Stimulated activated CD8-positive, alpha-beta memory T cell treated with anti-CD3 and anti-CD28 coated beads, Interleukin-15, amount 100 ng/mL, for 48 hours (primary cell): ENCODE measurements at places on chromosomes 5 and 9.

GRCh38 chr9:126874546-126875314 lies 14.3 kb downstream of the ZBTB34 start:
- no peak for DNase-seq

DNA sequence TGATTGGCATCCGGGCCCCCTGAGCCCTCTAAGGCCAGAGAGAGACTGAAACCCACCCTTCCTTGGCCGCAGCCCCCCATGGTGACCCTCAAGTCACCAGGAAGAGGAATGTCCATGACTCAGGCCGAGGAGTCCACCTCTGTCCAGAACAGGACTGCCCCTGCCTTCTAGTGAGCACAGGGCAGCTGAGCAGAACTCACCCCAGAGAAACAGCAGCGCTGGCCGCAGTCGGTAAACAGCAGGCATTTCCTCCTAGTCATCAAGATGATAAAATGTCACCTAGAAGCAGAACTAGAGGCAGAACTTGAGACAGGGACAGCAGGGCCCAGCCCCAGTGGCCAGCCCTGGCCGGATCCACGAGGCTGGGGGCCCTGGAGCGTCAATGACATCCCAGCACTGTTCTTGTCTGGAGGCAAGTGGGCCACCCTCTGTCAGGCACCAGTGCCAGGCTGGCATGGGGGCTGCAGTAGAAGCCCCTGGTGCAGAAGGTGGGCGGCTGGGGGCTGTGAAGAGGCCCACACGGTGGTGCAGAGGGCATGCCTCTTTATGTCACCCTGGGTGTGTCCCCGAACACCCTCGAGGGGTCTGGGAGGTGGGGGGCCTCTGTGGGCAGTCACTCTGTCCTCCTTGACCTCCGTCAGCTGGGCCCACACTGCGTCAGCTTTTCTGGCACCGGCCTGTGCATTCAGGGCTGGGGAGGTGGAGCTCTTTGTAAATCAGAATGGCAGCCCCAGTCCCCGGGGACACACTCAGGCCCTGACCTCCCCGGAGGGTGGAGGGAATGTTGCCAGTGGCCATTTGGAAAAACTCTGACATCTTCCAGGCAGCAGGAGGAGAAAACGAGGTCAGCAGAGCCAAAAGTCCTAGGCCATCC lies 83.0 kb downstream of the NTNG2 start:
- DNase-seq = no peak

GRCh38 chr5:119019949-119020348 lies 31.6 kb upstream of the DTWD2 start:
- DNase-seq = no peak

GRCh38 chr5:174751154-174752000 lies 27.0 kb downstream of the MSX2 start:
- no peak for DNase-seq

- no peak for DNase-seq
Observed at GRCh38 chr5:74957906-74958305, 91.7 kb upstream of the FAM169A start.

- no peak for DNase-seq
Observed at GRCh38 chr9:133935328-133936005, 56.7 kb downstream of the VAV2 start.

- no peak for DNase-seq
Observed at GRCh38 chr5:132475987-132476875, 14.3 kb downstream of the IRF1 start.

DNA sequence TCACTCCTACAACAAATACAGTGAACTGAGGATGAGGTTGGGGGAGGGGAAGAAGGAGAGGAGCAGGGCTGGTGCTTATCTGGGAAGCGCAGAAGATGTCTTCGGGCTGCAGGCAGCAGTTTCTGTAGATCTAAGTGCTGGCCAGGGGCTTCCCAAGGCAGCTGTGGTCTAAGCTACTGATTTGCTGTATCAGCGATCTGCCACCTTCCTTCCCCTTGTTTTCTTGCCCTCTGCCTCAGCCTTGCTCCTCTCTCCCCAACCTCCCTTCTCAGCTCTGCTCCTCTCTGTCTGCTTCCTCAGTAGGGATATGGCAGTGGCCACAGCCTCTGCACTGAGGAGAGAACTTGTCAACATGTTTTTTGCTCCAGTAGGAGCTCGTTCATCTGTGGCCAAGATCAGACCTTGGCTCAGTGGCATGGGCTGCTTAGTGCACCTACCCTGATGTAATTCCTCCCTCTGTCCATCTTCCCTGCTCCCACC lies 42.8 kb upstream of the IL6ST start:
- DNase-seq = no peak
